ENCODE measurements at places on chromosomes 11 and 22.

DNA sequence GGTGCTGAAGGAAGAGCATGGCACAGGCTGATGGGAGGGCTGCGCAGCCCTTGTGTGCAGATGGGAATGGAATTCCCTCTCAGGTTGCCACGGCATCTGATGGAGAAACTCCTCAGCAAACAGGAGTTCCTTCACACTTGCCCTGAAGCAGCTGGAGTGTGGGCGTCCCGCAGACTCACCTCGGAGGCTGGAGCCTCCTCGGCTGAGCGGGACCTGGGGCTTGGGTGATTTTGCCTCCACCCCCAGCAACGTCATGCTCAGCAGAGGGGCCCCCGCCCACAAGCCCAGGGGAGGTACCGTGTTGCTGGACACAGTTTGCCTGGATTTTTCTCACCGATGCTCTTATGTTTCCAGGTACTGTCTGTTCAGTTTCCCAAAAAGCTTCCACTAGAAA is 63.4 kb downstream of the MYO7A start:
- DNase-seq: no peak

DNA sequence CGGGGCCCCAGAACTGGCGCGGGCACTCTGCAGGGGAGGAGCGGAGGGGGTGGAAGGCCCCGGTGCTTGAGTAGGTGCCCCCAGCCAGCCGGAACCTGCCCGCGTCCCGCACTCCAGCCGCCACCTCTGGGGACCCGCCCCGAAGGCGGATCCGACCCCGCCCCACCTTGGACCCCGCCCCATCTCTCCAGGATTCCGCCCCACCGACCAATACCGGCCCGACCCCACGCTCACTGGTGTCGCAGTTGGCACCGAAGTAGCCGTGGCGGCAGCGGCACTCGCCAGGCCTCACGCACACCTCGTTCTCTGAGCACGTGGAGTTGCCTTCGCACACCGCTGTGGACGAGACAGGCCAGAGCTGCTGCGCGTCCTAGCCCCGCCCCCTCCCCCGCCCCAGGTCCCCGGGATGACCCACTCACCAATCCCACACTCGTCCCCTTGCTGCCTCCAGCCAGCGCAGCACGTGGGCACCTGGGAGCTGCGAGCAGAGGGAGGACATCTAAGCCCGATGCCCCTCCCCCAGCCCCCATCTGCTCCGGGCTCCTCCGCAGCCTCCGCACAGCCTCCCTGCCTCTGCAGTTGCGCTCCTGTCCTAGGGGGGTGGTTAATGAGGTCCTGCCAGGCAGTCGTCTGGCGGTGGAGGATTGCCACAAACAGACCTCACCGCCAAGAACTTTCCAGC is 6.0 kb downstream of the SCARF2 start:
- DNase-seq: no peak

DNA sequence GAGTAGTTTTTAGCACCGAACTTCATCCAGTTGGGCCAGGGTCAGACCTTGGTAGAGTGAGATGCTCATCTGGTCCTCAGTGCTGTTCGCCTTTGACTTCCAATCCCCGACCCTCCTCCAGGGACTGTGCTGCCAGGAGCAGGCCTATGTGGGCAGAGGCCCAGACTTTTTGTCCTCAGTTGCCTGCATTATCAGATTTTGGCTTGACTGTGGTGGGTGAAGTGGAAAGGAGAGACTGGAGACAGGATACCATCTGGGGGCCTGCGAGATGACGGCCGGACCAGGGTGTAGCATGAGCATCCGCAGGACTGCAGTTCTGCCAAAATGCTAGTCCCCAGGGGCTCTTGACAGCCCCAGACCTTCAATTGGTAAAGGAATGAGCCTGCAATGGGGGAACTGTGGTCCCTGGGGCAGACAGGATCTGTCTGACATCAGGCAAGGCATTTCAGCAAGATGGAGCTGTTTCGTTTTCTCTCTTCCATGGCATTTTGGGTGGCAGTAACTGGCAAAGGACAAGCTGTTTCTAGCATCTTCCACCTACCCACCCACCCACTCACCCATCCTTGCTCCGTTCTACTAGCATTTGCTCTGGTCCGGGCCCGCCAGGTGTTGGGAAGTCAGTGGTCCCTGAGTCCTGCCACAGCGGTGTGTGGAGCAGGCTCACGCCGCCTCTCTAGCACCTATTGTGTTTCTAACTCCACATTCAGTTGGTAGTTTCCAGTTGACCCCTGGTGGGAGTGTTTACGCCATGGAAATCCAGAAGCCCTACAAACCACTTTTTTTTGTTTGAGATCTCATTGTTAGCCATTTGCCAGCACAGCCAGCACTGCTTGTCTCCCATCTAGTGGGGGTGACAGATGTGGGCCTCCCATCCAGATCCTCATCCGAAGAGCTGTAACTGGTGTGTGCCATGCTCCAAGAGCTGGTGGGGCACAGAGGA is 53.5 kb downstream of the OTOG start:
- no peak for DNase-seq

- DNase-seq: no peak
Observed at GRCh38 chr11:30344085-30344484, 21.2 kb downstream of the ARL14EP start.

DNA sequence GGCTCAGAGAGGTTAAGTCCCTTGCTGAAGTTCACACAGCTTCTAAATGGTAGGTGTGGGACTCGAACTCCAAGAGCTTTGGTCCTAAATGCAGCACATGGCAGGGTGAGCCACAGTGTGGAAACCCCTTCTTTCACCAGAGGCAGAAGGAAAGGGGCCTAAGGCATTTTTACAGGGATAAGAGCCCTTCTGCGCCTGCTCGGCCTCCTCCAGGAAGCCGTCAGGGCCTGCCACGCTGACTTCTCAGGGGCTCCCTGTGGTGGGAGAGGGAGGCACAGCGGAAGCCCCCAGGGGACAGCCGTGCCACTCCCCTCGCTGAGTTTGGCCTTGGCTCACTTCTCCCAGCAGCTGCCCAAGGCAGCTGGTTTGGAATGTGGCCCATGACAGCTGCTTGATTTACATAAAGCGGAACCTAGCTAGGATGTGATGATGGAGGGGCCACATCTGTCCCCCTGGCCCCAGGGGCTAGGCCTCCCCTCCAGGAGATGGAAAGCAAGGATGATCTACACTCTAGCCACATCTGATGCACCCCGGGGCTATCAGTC is 35.4 kb downstream of the CD82 start:
- DNase-seq: no peak

- peak; percentile 44 for DNase-seq
Observed at GRCh38 chr11:48116437-48117228, 100.0 kb upstream of the OR4B1 start.

GRCh38 chr11:95296165-95296564 is 65.2 kb upstream of the SESN3 start:
- no peak for DNase-seq

DNA sequence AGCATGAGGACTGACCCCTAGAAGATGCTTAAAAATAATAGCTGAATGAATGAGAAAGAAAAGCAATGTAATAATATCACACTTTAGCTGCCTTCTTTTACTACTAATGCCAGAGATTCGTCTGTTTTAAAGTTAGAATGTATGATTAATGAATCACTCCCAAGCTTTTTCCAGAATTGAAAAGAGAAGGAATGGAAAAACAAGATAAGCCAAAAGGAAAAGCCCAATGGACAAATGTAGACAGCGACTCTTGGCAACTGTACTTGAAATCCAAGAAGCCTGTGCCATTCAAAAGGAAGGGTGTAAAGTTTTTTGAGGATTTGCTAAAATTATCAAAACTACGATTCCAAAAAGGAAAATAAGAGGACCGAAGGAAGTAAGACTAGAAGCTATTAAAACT is 40.8 kb upstream of the PAMR1 start:
- DNase-seq: no peak

DNA sequence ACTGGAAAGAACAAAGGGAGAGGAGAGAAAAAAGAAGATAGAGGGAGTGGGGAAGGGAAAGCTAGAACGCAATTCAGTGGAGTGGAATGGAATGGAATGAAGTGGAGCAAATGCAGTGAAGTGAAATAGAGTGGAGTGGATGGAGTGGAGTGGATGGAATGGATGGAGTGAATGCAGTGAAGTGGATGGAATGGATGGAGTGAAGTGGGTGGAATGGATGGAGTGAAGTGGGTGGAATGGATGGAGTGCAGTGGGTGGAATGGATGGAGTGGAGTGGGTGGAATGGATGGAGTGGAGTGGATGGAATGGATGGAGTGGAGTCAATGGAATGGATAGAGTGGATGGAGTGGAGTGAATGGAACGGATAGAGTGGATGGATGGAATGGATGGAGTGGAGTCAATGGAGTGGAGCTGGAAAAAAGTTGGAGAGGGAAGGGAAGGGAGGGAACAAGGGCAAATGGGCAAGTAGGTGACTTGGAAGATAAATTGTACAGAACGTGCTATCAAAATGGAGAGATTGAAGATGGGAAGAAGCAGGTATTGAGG is 13.9 kb downstream of the IFITM10 start:
- no peak for DNase-seq

DNA sequence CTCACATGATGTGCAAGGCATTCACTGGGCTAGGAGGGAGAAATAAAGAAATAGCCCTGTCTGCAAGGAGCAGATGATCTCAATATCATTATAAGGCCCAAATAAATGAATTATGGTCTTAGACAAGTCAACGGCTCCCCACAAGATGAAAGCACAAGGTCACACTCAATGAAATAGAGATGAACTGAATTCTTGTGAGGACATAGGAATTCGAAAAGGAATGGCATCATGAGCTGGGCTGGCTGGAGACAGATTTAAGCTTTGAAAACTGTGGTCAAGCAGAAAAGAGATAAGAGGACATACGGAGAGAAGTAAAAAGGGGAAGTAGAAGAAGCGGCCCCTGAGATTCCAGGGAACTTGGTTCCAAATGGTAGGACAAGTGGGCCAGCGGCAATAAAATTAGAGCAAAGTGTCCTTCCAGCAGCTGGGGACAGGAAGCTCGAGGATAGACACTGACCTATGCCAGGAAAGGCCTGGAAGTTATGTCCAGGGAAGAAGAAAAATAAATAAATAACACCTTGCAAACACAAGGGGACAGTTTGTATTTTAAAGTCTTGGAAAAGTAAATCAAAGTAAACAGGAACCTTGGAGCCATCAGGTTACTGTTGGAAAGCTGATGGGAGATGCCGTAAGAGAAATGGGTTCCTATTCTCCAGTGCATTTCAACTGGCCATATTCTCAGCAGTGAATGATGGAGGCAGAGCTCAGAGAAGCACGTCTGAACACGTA is 37.8 kb downstream of the GALNT18 start:
- DNase-seq: peak; percentile 4

DNA sequence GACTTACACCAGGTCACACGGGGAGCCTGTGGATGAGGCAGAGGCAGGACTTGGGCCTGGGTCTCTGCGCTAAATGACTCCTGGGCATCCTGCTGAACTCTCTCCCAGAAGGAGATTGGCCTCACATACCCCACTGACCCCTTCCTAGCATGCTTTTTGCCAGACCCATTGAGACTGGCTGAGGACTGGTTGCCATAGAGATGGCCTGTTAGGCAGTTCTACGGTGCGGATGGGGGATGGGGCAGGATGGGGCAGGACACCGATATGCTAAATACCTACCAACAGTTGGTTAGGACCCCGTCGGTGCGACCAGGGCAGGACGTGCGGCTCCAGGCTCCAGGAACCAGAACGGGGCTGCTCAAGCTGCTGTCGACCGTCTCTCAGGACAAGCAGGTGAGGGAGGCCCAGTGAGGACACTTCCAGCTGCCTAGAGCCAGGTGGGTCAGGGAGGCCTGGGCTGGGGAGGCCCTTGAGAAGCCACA is at the start of gene TSGA10IP:
Gene TSGA10IP (plus strand): TSS at position 51 of the 482 bp plus-strand sequence. CDS start 196 bp downstream, at position 247.
- no peak for DNase-seq

- peak; percentile 42 for DNase-seq
Observed at GRCh38 chr11:101974255-101974654, 57.9 kb upstream of the ANGPTL5 start.

GRCh38 chr11:20353829-20354434 is 9.6 kb upstream of the HTATIP2 start:
- peak; percentile 71 for DNase-seq

DNA sequence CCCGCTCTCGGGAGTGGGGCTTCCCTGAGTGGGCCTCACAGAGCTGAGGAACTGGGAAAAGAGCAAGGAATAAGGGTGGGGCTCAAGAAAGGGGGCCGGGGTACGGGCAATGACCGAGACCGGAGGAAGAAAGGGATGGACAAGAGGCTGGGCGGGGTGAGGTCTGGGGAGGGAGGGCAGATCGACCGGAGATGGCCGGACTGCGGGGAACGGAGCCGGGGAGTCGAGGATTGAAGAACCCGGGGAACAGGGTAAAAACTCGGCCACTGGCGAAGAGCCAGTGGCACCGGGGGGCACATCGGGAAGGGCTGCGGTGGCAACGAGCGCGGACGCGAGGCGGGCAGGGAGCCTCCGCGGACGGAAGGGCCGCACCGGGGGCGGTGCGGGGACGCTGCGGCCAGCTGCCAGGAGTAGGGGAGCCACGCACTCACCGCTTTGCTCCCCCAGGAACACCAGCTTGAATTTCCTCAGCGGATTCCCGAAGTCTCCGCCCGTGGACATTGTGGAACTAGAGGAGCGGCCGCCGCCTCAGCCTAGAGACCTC is 667 bp downstream of the RAB6A start:
- peak; percentile 38 for DNase-seq

Measured in choroid plexus epithelial cell (primary cell).